Non-pigmented ciliary epithelial cell (primary cell): ENCODE measurements at places on chromosomes 16 and 17.

DNA sequence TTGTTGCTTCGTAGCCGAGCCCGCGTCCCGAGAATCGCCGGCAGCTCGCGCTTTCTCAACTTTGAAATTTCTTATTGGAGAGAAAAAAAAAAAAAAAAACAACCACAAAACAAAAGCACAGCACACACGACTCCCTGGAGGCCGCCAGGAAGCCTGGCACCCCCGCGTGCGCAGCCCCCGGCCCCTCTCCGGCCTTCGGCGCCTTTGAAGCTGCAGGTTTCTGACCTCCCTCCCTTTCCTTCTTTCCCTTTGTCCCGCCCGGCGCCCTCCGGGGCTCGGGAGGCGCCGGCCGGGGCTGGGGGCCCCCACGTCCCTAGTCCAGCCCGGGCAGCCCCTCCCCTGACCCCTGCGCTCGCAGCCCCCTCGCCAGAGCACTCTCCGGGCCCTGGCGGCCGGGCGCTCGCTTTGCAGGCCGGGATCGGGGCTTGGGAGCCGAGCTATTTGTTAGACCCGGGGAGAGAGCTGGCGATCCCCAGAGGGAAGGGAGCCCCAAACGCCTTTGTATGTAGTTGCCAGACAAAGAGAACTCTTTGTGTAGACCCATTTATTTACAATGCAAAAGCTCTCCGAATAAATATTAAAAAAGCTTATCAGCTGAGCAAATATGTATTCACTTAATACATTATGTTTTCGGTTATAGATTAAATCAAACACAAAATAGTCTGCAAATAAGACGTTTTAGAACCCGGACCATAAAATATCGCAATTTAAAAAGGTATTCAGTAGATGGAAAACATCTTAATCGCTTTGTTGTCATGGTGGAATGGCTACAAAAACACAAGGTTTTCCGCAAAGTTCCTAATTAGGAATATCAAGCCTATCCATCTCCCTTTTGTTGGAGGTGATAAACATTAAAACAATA, 2.3 kb downstream of the BAHCC1 start:
- no peak for DNase-seq

DNA sequence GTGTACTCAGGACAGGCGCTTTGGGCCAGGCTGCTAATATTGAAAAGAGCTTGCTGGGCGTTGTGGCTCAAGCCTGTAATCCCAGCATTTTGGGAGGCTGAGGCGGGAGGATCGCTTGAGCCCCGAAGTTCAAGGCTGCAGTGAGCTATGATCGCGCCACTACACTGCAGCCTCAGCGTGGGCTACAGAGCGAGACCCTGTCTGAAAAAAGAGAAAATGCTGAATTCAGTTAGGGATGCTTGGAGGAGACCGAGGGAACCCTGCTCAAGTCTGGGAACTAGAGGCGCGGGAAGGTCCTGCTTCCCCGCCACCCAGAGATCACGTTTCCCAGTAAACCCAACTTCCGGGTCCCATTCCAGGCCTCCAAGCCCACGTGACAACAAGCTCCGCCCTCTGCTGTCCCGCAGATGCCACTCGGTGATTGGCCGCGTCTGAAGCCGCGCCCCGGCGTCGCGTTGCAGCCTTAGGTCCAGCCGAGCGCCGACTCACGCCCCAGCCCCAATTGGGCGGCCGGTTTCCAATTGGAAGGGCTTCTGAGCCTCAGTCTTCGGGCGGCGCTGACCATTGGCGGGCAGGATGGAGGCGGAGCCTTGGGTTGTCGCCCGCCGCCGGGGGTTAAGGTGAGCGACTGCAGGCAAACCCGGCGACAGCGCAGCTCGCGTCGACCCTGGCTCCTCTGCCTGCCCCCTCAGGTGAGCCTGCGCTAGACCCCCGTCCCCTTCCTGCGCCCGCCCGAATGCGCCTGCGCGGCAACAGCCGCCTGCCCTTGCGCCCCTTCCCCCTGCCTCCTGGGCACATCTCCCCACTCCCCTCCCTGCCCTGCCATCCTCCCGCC, at the start of gene PHKG2:
TSS of gene PHKG2 (plus strand) at position 627 of the 835 bp plus-strand sequence. CDS start 396 bp downstream, outside the sequence.
- DNase-seq, result peak; percentile 94

DNA sequence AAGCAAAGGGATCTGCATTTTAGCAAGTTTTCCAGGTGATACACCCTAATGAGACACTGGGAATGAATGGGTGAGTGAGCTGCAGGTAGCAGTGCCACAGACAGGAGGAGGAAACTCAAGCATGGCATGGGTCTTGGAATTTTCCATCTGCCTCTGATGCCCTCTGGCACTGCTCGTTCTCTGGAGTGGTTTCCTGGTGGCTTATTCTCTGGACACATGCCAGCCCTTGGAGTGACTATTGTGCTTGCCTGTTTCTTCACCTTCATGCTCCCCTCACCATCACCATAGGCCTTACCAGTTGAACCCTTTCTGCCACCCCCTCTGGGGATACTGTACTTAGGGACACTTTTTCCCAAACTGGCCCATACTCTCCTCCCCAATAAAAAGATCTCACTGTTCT, 1.6 kb downstream of the COASY start:
- DNase-seq, result no peak

- DNase-seq, result no peak
These were observed 2.3 kb downstream of the RSAD1 start for GRCh38 chr17:50480854-50481490.

DNA sequence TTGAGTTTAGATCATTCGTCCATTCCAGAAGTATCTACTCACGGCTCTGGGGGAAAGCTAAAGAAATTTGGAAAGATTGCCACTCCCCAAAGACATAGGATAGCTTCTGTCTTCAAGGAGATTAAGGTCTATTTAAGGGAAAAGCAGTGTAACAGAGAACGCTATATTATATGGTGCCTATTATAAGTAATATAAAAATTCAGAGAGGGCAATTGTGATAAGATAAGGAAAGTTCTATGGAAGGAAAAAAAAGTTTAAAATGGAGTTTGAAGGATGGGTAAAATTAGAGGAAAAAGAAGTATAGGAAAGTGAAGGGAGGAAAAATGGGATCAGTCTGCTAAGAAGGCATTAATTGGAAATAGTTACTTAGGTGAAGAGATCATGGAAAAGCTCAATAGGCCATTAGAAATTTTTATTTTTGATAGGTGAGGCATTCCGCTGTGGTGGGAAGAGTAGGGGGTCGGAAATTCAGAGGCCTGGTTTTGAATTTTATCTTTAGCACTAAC, 690 bp upstream of the CDC27 start:
- DNase-seq, result no peak

DNA sequence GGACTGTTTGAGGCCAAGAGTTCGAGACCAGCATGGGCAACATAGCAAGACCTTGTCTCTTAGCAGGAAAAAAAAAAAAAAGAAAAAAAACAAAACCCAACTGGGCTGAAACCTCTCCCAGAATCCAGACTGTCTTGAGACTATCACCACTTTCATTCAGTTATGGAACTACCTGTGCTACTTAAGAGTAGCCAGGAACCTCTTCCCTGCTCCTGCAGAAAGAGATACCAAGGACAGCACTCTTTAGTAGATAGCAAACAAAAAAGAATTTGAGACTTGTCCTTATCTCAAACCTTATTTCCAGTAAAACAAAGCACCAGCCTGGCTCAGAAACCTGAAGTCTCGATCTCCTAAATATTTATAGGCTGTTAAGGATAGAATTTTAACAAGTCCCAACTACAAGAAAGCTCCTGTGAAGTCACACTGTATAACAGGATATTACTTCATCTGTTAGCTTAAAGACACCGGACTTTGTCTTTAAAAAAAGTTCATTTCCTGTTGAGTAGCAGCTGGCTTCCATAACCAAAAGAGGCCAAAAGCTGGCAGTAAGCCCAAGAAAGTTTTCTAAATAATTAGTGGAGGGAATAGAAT, 5.1 kb downstream of the CDR2 start:
- DNase-seq, result no peak

DNA sequence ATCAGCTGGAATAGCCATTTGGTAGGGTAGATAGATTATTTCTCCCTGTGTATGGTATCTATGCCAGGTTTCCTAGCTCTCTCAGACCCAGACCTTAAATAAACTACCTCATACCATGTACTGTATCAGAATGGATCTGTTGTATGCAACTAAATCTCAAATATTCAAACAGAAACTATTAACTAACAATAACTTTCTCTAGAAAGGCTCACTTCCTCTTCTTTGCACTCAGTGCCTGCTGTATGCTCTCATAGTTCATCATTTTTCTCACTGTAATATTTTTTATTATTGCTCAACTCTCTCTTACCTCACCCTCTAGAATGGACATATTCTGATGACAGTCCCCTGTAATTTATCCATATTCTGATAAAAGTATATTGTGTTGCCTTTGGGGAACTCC, 182.4 kb downstream of the TOX3 start:
- DNase-seq, result no peak

GRCh38 chr16:66746048-66746447, 5.4 kb downstream of the DYNC1LI2 start:
- no peak for DNase-seq

DNA sequence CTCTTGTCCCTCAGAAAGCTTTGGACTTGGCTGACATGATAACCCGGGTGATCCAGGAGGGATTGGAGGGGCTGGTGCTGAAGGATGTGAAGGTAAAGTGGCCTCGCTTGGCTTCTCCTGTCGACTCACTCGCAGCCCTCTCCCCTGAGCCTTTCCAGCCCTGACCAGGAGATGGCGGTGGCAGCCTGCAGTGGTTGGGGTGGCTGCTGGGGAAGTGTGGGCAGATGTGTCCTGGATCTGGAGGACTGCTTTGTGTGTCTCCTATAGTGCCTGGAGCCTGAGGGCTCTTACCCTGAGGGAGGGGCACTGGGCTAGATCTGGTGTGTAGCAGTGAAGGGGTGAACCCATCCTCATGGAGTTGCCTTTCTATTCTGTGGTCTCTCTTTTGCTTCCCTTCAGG, 17.9 kb downstream of the LIG3 start:
- DNase-seq, result no peak
